Memory B cell (primary cell): ENCODE measurements at places on chromosomes 3 and 15.
A peak's percentile ranks its signal among the peaks of the same experiment; 100 is the strongest.

DNA sequence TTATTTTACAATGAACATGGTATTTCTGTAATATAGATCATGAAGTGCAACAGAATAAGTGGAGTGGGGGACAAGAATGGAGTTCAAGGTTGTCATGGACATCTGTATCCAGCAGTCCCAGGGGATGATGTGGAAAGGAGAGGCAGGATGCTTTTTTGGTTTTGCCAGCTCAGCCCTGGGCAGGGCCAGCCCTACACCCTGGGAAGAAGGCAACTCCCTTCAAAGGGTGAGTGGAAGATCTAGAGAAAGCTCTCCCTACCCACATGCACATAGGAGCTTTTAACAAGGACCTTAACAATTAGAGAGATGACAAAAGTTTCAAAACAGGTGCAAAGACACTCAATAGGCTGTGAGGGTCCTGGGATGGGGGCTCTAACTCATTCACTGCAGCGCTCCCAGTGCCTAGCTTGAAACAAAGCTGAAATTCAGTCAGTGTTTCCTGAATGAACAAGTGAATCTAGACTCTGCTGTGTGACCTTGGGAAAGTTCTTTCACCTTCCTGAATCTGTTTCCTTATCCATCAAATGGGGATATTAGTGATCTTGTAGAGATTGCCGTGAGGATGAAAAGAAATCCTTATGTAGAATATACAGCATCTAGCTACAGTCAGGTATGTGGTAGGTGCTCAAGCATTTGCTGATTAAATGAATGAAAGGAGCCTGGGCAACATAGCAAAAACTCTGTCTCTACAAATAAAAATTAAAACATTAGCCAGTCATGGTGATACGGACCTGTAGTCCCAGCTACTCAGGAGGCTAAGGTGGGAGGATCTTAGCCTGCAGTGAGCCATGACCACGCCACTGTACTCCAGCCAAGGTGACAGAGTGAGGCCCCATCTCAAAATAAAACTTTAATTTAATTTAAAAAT is 14.3 kb downstream of the BHLHE40 start:
- DNase-seq: no peak

- no peak for DNase-seq
Observed at GRCh38 chr3:106473576-106474475, 605.0 kb upstream of the CBLB start.

DNA sequence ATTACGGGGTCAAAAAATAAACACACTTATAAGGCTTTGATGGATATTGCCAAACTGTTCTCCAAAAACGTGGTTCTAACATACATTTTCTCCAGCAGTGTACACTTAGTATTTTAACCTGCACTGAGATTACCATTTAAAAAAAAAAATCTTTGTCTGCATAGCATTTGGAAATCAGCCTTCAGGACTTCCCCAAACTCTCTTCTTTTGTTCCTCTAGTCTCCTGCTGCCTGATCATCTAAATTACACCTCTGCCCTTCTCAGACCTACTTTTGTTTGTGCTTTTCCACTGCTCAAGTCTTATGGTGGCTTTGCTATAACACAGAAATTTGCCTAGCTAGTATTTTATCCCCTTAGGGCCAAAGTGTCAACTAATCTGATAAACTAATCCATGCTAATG is 3.8 kb downstream of the NCEH1 start:
- DNase-seq: no peak

- DNase-seq: no peak
Observed at GRCh38 chr15:70322051-70322668, 224.4 kb upstream of the TLE3 start.

GRCh38 chr3:65638301-65638700 is 400.4 kb downstream of the MAGI1 start:
- no peak for DNase-seq

- no peak for DNase-seq
Observed at GRCh38 chr15:61880084-61880483, 180.2 kb downstream of the VPS13C start.

DNA sequence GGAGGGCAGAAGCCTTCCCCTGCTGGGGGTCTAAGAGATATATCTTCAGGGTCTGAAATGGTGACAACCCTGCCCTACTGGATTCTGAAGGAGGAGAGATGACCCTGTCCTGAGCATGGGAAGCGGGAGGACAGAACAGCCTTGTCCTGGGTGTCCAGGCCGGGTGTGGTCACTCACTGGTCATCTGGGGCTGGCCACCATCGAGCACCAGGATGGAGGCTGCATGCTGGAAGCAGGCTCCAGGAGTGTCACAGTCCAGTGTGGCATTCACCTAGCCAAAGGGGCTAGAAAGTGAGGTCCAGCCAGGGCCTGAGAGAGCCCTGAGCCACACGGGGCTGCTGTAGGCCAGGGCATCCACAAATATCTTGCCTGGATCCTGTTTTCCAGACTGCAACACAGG is 5.2 kb downstream of the CDHR4 start:
- DNase-seq: no peak

GRCh38 chr15:57500979-57501576 is 90.6 kb upstream of the MYZAP start:
- DNase-seq: no peak

DNA sequence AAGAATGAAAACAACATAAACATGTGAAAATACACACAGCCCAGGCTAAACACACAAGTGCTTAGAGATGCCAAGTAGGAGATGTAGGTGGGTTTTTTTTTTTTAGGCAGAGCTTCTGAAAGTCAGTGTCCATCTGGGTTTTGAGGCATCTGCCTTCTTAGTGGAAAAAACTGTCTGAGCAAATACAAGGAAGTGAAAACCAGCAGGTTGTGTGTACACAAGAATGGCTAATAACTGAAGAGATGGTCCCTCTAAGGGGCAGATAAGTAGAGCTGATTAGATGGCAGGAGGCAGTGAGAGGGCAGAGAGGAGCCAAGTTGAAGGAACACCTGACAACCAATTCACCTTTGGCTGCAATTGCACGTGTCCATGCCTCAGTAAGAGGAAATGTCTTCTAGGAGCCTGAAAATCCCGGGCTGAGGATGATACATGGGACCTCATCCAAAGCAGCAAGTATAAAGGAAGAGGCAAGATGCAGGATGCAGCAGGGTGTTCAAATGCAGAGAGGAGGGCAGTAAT is 34.9 kb downstream of the CYP19A1 start:
- no peak for DNase-seq

DNA sequence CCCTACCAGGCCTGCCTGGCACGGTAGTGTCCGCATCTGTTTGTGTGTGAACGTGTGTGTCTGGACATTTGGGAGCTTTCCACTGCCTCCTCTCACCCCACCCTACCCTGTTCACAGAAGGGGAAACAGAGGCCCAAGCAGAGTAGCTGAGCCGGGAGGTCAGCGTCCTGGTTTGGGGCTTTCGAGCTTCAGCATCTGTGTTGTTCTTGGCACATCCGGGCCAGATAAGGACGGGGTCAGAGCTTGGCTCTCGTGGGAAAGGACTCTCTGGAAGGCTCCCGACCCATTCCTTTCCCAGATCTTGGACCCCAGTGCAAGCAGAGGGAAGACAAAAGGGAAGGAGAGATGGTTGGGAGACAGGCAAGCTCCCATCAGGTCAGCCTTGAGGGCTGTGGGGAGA is 6.3 kb upstream of the PTH1R start:
- DNase-seq: no peak

DNA sequence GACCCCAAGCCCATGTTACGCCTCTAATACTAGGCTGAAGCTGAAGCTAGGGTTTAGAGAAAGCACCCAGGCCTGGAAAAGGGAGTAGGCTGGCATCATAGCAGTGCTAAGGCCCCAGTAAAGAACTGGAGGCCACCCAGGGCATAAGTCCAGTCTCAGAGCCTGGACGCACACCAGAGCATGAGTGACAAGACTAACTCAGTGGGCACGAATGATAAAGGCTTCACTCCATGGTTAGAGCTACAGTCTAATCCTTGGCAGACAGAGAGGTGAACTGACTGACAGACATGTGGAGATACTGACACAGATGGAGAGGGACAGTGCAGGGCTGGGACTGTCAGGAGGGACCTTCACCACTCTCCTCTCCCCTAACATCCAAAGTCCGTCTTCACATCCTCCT is 139.8 kb downstream of the KCNMB2 start:
- DNase-seq: no peak

DNA sequence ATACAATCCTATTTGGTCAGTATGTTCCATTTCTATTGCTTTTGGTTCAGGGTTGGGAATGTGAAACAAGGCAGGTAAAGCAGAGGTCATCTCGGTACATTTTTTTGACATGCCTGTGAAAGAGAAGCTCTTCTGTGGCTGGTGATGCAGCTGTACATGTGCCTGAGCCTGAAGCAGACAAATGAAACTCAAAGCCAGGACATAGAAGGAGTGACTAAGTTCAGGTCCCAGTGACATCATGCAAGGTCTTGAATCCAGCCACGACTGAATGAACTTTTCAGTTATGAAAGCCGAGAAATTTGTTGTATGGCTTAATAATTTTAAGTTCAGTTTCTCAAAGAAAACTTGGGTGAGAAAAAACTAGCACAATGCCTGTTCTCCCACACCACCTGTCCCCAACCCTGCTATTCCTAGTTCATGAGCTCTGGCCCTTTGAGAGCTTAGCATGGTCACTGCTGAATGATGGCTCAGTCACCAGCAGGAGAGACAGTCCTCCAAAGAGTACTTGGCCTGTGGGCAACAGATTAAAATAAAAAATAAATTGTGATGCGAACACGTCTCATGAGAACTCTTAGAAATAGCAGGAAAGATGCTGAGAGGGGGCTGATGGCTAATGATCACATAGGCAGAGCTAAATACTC is 600.2 kb upstream of the GRM7 start:
- no peak for DNase-seq

DNA sequence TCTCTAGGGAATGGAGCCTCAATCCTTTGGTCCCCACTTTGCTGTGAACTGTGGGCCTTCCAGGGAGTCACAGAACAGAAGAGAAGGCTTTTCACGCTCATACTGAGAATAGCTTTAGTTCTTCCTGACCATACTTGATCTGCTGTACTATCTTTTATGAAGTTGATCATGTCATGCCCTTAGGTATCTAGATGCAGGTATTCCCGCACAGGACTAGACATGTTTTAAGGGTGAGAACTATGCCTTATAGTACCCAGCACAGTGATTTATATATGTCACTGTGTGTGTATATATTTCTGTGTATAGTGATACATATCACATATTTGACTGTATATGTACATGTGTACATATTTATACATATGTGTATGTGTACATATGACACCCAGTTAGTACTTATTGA is 358.4 kb upstream of the SEMA6D start:
- no peak for DNase-seq

DNA sequence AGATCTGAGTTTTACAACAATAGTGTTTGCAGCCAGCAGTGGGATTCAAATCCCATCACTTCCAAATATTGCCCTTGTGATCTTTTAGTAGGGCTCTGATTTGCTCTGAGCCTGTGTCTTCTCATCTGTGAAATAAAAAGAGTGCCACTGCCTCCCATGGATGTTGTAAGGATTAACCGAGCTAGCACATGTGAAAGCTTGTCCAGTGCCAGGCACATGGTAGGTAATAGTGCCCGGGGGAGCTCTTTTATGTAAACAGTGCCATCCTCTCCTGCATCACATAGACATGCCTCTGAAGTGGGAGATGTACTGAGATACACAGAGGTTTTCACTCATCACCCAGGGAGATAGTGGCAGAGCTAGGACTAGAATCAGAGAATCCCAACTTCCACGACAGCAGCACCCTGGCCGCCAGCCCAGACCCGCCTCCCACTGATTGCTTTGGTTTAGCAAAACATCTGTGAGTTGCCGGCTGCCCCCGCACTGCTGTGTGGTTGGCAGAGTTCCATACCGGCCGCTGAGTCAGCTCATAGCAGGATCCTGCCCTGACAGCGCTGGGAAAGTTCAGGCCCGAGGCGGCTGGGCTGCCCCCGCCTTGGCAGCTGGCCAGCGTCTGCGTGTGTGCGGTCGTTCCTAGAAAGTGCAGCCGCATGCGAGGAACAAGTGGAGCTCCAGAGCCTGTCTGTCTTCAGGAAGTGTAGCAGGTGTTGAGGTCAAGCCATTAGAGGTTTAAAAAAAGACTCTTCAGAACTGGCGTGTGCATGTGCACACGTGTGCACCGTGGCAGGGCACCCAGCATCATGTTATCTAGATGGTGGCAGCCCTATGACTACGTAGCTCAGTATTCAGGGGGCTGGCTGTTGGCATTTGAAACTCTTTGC is 5.0 kb downstream of the ARID3B start:
- peak; percentile 41 for DNase-seq

DNA sequence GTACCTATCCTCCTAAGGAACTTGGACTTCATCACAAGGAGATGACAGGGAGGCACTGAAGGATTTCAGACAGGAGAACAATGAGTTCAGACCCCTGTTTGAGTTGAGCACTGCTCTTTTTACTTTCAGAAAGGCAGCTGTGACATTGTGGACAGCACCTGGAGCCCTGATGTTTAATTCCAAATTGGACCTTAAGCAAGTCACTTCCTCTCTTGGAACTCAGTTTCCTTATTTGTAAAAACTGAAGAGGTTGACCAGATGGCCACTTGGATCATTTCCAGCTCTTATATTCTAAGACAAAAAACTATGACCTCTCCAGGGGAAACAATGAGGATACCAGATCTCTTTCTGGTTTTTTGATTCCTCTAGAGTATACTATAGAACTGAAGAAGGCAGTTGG is 34.1 kb upstream of the SMAD3 start:
- no peak for DNase-seq

- DNase-seq: no peak
Observed at GRCh38 chr3:42678447-42678846, 6.9 kb upstream of the KLHL40 start.
